Neural crest cell (in vitro differentiated cells): ENCODE measurements at places on chromosomes 3 and 15. TPM values are rescaled to one million over a fixed set of nuclear protein-coding genes. Genes with fewer than 3 reads are reported as not detected.

Gene TRA2B
- 314 and 329 TPM in 2 replicates for total RNA-seq

Gene SIDT1
- total RNA-seq: 0.23 and 0.41 TPM in 2 replicates

Gene IQCF5
- not detected in 2 replicates for total RNA-seq

Gene TEX55
- not detected in 2 replicates for total RNA-seq

Gene CSPG4
- total RNA-seq: 5.3 and 5.4 TPM in 2 replicates

Gene CYP1A2
- not detected in 2 replicates for total RNA-seq

Gene ZNF770
- total RNA-seq: 51.0 and 53.8 TPM in 2 replicates

Gene GOLGA8R
- total RNA-seq: 0.58 and 0.82 TPM in 2 replicates

Gene IQCH
- total RNA-seq: 2.5 and 2.8 TPM in 2 replicates

Gene SLC6A6
- total RNA-seq: 33.8 and 34.6 TPM in 2 replicates

Gene SAMMSON
- not detected in 2 replicates for total RNA-seq

Gene FSD2
- 0.05 TPM in 1 of 2 replicates, not detected in the other for total RNA-seq

Gene SOX14
- 0.18 and 0.37 TPM in 2 replicates for total RNA-seq

Gene IMPG2
- total RNA-seq: 0.40 and 0.52 TPM in 2 replicates

Gene DUOXA2
- not detected in 2 replicates for total RNA-seq
